ENCODE measurements at places on chromosomes 6 and 20.
A peak's percentile ranks its signal among the peaks of the same experiment; 100 is the strongest.

DNA sequence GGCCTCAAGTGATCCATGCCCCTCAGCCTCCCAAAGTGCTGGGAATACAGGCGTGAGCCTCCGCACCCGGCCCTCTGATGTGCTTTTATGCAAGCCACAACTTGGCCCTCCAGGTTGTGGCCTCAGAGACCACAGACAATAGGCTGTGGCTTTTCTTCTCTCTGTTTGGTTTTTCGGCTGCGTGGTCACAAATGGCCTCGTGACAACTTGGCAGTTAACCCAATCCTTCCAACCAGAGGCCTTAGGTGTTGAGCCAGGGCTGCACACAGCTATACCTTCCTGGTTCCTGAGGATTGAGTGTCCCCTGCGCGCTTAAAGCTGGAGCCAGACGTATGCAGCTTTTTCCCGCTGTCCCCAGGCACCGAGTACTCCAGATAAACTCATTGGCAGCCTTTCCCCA lies 6.3 kb upstream of the TGM3 start:
- peak; percentile 10 for DNase-seq

GRCh38 chr6:139846538-139847456 lies 472.3 kb upstream of the CITED2 start:
- no peak for DNase-seq

GRCh38 chr20:23251779-23252178 lies 98.8 kb upstream of the NXT1 start:
- no peak for DNase-seq

GRCh38 chr6:79431537-79431933 lies 105.7 kb downstream of the LCA5 start:
- no peak for DNase-seq

- peak; percentile 43 for DNase-seq
These were observed 30.7 kb downstream of the PTPN1 start for GRCh38 chr20:50540620-50541605.

- no peak for DNase-seq
These were observed 3.3 kb downstream of the NDRG3 start for GRCh38 chr20:36742558-36742957.

DNA sequence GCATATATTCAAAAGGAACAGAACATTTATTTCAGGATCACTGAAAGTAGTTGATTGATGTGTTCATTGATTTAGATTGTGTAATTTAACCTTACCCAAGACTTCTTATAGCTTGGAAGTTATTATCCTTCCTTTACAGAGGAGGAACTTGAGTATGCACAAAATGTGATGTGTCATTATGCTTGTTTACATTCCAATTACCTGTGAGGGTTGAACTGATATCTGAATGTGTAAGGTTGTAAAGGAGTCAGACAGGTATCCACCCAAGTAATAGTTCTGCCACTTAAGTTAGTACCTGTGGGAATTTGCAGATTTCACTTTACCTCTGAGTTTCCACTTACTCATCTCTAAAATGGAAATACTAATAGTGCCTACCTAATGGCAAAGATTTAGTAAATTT lies 668.2 kb downstream of the DOK5 start:
- no peak for DNase-seq

GRCh38 chr20:8425016-8425415 lies 292.9 kb downstream of the PLCB1 start:
- DNase-seq, result no peak

- no peak for DNase-seq
These were observed 156.8 kb upstream of the RALGAPA2 start for GRCh38 chr20:20869161-20869775.

DNA sequence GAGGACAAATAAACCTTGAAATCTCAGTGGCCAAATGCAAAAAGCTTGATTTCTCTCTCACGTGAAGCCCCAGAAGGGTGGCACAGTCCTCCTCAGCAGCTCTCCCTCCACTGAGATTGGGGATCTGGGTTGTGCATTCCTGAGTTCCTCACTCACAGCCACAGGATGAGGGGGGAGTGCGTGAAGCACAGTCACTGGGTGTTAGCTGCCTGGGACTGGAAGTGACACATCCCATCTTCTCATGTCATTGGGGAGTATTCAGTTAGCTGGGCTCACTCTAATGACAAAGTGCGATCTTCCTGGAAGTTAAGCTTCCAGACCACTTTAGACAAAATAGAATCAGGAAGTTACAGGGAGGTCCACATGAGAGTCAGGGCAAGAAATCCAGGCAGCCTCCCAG lies 192.2 kb upstream of the LRFN2 start:
- peak; percentile 9 for DNase-seq

GRCh38 chr6:33431880-33432541 lies 12.1 kb downstream of the SYNGAP1 start:
- no peak for DNase-seq

DNA sequence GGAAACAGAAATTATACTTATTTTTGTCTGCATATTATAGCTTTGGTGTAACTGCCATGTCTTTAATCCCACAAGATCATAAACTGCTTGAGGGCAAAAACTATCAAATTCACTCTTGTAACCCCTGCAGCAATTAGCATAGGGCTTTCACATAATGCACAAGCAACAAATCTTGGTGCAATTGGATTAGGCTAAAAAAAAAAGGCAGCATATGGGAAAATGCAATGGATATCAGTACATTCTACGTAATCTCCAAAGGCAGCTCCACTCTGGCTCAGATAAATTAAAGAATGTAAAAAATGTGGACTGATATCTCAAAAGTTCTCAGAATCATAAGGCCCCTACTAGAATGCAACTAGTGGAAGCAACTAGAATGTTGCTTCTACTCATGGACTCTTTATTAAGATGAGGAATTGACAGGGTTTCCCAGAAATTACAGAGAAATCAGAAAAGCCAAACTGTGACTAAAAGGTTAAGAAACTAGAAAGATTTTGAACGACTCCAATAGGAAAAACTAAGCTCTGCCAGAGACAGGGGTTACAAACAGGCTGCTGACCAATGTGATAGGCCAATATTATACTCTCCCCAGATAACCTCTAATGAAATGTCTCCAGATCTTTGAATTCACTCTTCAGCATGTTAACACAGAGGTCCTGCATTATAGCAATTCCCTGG lies 55.0 kb downstream of the FILIP1 start:
- DNase-seq, result no peak

DNA sequence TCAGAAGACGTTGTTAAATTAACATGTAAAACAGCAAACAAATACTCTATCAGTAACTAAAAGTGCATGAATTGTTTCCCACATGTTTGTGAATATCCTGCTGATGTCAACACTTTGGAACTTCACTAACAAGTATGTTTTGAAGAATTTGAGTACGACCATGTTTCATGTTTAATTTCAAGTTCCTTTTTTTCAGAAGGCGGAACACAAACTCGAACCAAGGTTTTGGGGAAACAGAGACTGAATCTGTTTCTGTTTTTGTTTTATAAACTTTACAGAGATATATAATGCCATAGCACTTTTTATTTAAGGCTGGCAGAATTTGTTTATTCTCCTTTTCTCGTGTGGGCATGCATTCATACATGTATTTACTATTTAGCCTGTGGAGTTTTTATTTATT lies 509.3 kb upstream of the CITED2 start:
- peak; percentile 17 for DNase-seq

- no peak for DNase-seq
These were observed 1.4 kb upstream of the FAM83C start for GRCh38 chr20:35293303-35294292.

GRCh38 chr6:11161031-11161956 lies 49.8 kb upstream of the ERVFRD-1 start:
- peak; percentile 46 for DNase-seq

DNA sequence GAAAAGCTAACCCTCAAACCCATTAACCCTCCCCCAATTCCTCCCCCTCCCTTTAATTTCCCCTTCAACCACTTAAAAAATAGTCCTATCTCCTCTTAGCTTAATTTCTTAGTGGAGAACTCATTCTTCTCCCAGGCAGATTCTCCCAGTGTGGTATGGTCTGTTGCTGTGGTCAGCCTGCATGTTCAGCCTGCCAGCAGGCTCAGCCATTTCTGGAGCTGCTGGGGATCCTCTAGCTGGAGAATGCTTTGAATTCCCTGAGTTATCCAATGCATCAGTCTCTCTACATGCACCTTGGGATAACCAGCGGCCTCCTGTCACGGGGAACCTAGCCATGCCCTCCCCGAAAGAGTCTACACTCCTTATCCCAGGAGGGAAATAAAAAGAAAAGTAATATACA lies 375.4 kb upstream of the RSPO3 start:
- DNase-seq, result peak; percentile 54

DNA sequence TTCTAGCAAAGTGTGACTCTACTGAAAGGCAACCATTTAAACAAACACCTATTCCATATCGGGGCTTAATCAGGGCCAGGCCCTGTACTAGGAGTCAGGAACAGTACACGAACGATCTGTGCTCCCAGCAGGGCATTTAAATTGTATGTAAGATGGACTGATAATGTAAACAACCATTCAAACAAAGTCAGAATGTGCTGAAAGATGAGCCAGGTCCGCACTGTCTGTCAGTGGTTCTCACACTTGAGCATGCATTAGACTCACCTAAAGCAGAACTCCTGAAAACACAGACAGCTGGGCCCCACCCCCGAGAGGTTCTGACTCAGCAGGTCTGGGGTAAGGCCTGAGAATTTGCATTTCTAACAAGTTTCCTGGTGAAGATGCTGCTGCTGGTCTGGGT lies 81.6 kb downstream of the PXDC1 start:
- no peak for DNase-seq

GRCh38 chr20:10739566-10739965 lies 65.8 kb upstream of the JAG1 start:
- DNase-seq, result no peak

GRCh38 chr6:73691512-73691911 lies 4.5 kb upstream of the CD109 start:
- no peak for DNase-seq

DNA sequence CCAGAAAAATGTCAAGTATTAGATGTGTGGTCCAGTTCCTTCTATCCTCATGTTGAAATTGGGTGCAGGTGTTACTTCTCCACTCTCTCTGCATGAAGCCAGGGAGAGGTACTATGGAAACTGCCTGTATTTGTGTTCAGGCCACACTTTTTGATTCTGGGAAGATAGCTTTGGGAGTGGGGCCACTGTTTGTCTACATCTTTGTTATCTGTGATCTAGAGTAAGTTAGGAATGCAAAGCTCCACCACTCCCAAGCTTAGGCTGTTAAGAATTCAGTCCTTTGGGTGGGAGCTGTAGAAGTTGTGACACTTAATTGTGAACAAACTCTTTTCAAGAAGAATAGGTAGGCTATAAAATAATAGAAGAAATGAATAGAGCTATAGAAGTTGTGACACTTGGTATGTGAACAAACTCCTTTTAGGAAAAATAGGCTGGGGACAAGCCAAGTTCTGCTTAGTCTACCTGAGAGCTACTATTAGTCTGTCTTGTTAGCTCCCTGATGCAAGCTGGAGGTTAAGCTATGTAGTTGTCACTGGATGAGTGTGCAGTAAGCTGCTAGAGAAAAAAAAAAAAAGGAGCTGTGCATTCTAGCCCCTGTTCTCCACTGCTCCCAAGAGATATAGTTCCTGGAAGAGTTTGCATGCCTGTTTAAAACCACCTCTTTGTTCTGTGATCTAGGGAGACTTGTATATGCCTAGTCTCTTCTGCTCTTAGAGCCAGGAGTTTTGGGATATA lies 7.1 kb upstream of the GFRAL start:
- DNase-seq, result no peak

GRCh38 chr20:34045294-34045693 lies 51.6 kb downstream of the RALY start:
- no peak for DNase-seq

All from myocyte (in vitro differentiated cells).